GM20000 (cell line): ENCODE measurements at places on chromosomes 7 and 10.

- DNase-seq: no peak
Observed at GRCh38 chr7:19958309-19958896, 185.0 kb upstream of the TMEM196 start.

GRCh38 chr7:109213081-109213480 is 643.4 kb downstream of the DNAJB9 start:
- DNase-seq: no peak

DNA sequence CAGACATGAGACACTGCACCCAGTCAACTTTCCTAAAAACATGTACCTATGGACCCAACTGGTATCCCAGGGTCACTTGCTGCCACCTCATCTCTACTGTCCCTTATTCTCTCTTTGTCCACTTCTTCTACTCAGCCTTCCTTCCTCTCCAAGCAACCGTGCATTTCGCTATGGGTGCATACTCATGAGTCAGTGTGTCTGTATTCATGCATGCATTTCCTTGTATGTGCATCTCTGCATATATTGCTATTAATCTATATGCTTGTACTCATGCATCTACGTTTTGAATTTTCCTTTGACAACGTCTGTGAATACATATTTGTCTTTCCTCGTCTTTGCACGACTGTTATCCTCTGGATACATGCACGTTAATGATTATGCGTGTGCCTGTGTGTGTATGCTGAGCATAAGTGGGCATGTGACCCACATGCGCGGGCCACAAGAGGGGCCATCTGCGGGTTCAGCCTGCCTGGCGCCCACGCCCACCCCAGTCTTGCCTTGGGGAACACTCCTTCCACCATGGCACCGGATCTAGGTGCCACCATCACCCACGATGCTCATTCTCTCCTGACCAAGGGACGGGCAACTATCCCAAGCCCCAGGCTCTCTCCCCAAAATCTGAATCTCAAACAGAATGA is 23.3 kb downstream of the KIAA1549 start:
- no peak for DNase-seq

DNA sequence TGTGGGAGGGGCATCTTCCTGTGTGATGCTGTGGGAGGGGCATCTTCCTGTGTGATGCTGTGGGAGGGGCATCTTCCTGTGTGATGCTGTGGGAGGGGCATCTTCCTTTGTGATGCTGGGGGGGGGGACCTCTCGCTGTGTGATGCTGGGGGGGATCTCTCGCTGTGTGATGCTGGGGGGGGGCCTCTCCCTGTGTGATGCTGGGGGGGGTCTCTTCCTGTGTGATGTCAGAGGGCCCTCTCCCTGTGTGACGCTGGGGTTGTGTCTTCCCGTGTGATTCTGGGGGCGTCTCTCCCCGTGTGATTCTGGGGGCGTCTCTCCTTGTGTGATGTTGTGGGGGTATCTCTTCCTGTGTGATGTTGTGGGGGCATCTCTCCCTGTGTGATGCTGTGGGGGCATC is 27.9 kb upstream of the DPYSL4 start:
- DNase-seq: no peak

DNA sequence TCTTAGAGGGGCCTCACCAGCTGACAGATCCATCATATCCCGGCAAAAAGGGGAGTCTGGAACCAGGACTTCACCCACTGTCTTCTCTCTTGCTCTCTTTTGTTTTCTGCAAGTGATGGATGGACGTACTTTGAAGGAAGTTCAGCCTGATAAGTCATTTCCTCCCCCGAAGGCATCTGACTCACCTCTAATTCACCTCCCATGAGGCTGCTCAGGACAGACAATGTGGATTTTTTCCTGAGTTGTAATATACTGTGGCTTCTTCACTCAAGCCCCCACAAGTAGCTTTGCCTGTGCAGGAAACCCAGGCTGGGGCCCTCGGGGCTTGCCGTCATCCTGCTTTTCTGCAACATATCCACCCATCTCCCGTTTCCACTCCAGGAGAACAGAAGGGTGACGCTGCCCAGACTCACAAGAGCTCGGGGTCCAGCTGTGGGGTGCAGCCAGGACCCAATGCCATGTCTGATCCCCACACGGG is 70.4 kb downstream of the ASB13 start:
- no peak for DNase-seq

- no peak for DNase-seq
Observed at GRCh38 chr10:22717728-22718127, 3.4 kb upstream of the PIP4K2A start.
